ENCODE measurements at places on chromosomes 12 and 14.

DNA sequence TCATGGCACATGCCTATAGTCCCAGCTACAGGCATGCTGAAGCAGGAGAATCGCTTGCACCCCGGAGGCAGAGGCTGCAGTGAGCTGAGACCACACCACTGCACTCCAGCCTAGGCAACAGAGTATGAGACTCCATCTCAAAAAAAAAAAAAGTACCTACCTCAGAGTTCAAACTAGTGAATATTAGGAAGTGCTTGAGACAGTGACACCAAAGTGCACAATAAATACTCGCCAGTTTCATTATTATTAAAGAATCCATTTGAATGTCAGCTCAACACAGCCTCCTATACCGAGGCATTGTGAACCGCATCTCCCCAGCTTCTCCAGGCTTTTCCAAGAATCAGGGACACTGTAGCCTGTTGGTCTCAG is 5.0 kb downstream of the GAPDH start:
- no peak for DNase-seq

GRCh38 chr12:19576506-19577280 is 137.4 kb downstream of the AEBP2 start:
- no peak for DNase-seq

- DNase-seq = no peak
These were observed 220.0 kb downstream of the RAD51B start for GRCh38 chr14:68039593-68039992.

DNA sequence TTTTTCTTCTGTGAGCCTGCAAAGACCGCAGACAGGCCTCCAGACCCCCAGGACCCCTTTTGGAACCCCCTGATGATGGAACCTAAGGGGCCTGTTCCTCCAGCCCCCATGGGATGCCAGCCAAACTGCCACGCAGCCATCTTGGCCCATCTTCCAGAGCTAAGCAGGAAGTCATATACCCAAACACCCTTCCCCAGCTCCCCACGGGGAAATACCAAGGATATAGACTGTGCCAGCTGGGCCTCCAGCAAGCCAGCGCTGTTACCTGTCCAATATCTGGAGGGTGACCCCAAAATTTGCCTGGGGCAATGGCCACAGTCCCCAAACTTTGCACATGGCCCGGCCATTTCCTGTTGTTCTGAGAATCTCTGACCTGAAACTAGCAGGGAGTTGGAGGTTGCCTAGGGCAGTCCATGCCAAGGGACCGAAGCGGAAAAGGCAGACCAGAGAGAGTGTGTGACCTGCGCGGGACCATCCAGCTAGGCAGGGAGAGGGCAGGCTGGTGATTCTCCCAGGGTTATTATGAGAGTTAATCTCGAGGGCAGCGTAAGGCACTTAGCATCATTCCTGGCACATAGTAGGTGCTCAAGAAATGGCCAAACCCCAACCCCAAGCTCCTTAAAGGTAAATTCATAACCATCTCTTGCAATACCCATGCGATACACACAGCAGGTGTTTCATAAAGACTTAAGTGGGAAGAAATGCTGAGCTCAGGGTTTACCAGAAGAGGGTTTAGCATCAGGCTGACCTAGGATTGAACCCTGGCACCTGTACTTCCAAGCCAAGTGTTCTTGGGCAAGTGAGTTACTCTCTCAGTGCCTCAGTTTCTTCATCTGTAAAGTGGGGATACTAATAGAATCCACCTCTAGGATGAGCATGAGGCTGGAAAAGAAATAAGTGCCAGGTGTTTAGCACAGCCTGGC is 2.6 kb upstream of the RASAL1 start:
- DNase-seq = no peak

DNA sequence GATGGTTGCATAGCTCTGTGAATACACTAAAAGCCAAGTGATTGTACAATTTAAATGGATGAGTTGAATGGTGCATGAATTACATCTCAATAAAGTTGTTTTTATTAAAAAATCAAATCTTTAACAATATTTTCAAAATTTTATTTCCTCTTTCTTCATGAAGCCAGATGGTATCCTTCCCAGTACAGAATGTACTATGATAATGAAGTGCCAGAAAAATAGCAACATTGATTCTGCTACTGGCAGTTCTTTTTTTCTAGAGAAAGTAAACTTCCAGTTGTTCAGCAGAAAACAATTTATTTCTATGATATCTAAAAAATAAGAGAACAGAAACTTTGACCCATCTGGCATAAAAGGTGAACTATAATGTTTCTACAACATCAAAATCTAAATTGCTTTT is 61.5 kb downstream of the SLC2A13 start:
- DNase-seq = no peak

DNA sequence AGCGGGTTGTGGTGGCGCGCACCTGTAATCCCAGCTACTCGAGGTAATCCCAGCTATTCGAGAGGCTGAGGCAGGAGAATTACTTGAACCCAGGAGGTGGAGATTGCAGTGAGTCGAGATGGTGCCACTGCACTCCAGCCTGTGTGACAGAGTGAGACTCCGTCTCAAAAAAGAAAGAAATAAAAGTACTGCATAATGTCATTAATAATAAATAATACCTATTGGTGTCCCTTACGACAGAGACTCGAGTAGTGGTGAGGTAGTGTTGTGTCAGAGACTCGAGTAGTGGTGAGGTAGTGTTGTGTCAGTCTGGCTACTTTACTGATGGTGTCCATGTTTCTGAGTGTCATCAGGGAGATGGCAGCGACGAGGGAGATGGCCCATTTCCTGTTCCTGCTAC is 1.3 kb downstream of the GLS2 start:
- DNase-seq = no peak

- DNase-seq = no peak
These were observed 120.0 kb downstream of the CPNE8 start for GRCh38 chr12:38785381-38785780.

- no peak for DNase-seq
These were observed 5.2 kb downstream of the GPX2 start for GRCh38 chr14:64937171-64937820.

DNA sequence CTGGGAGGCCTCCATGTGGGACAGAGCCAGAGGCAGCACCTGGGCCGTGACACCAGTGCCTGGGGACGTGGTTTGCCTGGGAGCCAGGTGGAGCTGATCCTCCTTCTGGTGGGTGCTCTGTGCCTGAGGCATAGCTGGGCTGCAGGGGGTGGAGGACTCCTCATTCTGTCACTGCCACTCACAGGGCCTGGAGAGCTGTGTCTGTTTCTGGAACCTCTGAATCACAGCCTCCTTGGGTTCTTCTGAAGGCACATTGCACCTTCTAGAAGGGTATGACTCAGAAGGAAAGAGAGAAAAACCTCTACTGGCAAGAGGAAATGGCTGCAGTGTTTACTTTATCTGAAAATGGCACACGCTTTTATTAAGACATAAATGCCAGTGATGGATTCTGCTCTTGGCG is 659.8 kb downstream of the VRK1 start:
- no peak for DNase-seq

- no peak for DNase-seq
These were observed 27.2 kb upstream of the PNMA1 start for GRCh38 chr14:73741386-73741875.

DNA sequence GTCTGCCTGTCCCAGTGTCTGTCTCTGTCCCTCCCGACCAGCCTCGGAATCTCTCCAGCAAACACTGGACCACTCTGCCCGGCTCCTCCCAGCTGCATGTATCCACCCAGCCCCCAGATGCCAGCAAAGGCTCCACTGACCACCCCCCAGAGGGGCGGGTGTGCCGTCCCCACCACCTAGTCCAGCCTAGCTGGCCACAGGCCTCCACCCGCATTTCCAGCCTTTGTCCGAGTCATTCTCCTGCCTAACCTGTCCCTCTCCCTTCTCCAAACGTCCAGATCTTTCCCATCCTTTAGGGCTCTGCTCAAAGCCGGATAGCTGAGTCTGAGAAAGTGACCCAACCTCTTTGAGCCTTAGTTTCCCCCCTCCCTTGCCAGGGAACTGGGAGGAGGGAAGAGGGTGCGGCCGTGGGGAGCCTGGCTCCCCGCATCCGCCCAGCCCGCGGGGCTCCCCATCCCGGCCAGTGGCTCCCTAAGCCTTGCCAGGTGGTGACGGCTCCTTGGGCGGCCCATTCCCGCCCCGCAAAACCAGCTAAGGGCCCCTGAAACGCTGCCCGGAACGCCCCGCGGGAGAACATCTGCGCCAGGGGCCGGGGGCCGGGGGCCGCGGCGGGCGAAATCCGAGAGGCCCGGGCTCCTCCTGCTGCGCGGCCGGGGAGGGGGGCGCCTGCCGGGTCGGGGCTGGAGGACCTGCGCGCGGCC is 34.6 kb upstream of the ANKRD9 start:
- peak; percentile 18 for DNase-seq

DNA sequence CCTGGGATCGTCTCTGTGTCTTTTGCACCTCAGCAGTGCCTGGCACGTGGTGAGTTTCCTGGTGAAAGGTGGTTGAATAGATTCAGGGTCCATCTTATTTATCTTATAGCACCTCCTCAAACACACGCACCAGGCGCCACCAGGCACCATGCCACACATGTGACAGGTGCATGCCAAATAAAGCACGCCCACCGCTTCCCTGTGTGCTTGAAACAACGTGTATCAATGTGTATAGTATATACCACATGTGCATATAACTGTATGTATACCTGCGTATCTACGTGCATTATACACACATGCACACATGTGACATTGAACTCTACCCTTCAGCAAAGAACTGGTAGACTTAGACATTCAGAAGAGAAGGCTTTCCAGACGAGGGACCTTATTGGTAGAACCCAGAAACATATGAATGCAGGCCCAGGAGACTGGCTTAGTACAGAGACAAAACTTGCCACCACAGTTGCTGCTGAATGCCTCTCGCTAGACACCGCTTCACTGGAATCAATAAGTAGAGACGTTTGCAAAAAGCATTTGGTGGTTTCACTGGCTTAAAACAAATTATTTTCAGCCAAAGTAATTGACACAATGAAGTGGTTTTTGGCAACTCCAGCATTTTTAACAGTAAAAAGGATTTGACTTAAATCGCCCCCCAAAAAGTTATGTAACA is 10.0 kb downstream of the EML1 start:
- DNase-seq = no peak

- no peak for DNase-seq
These were observed 5.9 kb downstream of the RASSF3 start for GRCh38 chr12:64616201-64616600.

- DNase-seq = peak; percentile 85
These were observed 285.9 kb downstream of the TMTC2 start for GRCh38 chr12:82972624-82973023.

- DNase-seq = no peak
These were observed 3.7 kb downstream of the NFKBIA start for GRCh38 chr14:35400648-35401421.

DNA sequence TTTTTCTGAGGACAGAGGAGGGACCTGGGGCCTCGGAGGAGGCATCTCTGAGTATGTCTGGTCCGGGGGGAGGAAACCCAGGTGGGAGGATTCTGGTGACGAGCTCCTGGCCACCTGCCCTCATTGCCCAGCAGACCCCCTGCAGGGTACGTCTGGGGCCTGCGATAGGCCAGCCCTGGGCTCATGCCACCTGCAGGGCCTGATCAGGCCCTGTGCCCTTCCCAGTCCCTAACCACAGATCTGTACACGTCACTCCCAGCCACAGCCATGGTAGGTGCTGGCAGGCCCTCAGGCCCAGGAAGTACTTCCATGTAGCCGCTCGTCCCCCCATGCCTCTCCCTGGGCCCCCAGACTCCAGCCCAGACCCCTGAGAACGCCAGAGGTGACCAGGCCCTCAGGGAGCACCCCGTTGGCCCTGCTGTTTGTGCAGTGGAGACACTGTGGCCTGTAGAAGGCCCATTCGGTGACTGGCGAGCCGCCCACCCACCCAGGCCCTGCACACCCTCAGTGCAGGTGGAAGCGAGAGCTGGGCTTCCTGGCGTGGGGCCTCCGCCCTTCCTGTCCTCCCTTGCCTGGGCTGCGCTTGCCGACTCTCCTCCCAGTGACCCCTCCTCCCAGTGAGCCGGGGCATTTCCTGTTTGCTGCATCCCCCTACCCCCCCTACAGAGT is 5.7 kb downstream of the INF2 start:
- DNase-seq = no peak

- peak; percentile 92 for DNase-seq
These were observed 19.6 kb upstream of the SMCO2 start for GRCh38 chr12:27426743-27427487.

- DNase-seq = no peak
These were observed 8.4 kb downstream of the AHNAK2 start for GRCh38 chr14:104969741-104970230.

- DNase-seq = no peak
These were observed 9.8 kb upstream of the IFNG start for GRCh38 chr12:68169213-68169889.

DNA sequence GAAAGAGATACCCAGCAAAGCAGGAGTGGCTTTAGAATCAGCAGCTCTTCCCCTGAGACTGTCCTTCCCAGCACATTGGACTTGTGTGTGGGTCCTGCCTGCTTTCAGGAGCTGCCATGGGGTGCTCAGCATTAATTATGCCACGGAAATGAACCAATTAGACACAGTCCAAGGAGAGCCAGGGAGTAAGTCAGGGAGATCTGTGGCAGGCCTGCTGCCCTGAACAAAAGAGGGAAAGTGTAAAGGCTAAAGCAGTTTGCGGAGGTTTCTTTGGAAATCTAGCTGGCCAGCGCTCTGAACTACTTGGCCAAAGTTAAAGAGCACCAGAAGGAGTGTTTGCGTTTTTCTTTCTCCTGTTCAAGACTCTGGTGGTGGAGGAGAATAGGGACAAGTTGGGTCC is 65.7 kb upstream of the SRSF5 start:
- no peak for DNase-seq

DNA sequence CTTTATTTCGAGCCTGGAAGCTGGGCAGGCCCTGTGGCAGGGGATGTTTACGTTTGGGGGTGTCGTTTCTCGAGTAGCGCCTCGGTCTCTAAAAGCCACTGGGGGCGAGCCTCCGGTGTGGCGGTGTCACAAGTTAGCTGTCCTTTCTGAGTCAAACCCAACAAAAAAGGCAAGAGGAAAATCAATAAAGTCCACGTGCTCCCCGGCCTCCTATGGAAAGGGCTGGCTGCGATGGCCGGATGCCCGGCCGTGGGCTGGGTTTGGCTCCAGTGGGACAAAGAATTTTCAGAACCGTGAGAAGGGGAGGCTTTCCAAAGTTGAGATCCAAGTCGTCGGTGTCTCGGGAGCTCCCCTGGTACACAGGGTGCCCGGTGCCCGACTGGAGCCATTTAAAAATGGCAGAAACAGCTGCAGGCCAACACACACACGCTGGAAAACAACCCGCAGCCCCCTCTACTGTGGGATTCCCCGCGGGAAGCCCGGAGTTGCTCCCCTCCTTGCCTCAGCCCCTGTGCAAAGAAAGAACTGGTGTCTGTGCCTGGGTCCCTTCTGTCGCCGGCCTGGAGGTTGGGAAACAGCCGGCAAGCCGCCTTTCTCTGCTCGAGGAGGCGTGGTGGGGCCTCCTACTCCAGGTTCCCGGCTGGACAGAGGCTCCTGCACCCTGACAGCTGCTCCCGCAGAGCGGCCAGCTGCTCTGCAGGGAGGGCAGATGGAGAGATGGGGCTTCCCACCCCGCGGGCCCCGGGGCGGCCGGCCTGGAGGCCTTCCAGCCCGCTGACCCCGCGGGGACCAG is 1.9 kb downstream of the BCL7A start:
- peak; percentile 26 for DNase-seq

- no peak for DNase-seq
These were observed 79.7 kb upstream of the PTPRR start for GRCh38 chr12:71000255-71000654.

- no peak for DNase-seq
These were observed 12.7 kb upstream of the PRB2 start for GRCh38 chr12:11408096-11408495.

GRCh38 chr14:52563120-52563519 is 10.5 kb downstream of the GPR137C start:
- no peak for DNase-seq

- peak; percentile 71 for DNase-seq
These were observed 32.1 kb downstream of the DEPDC4 start for GRCh38 chr12:100234591-100235304.

Measured in NCI-H526 (cell line).